ENCODE measurements at places on chromosomes 3 and 15. TPM values are rescaled to one million over a fixed set of nuclear protein-coding genes. Genes with fewer than 3 reads are reported as not detected.

Gene OXTR
- total RNA-seq = 7.9 TPM

Gene KNG1
- total RNA-seq = not detected

DNA sequence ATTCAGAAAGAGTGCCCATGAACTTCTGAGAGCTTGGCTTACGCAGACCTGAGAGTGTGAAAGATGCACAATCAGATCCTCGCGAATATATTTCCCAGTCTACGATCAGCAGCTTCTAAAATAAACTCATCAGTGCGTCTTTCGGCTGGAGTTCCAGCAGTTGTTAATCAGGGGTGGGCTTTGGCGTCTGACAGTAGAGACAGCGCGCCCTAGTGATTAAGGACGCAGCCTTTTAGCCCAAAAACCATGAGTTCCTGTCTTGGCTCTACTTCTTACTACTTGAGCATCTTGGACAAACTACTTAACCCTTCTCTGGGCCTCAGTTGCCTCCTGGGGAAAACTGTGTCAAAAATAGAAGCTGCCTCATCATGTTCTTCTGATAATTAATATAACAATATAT is 15.8 kb upstream of the ARRDC4 start:
- no peak for DNase-seq
- H3K4me3 ChIP-seq = no peak overlapping the region
- H3K27me3 ChIP-seq = no peaks in the 10 kb centered on the region
- no peak overlapping the region for H3K27ac ChIP-seq
- H3K36me3 ChIP-seq = no peaks in the 10 kb centered on the region
- no peaks in the 10 kb centered on the region for H3K4me1 ChIP-seq

DNA sequence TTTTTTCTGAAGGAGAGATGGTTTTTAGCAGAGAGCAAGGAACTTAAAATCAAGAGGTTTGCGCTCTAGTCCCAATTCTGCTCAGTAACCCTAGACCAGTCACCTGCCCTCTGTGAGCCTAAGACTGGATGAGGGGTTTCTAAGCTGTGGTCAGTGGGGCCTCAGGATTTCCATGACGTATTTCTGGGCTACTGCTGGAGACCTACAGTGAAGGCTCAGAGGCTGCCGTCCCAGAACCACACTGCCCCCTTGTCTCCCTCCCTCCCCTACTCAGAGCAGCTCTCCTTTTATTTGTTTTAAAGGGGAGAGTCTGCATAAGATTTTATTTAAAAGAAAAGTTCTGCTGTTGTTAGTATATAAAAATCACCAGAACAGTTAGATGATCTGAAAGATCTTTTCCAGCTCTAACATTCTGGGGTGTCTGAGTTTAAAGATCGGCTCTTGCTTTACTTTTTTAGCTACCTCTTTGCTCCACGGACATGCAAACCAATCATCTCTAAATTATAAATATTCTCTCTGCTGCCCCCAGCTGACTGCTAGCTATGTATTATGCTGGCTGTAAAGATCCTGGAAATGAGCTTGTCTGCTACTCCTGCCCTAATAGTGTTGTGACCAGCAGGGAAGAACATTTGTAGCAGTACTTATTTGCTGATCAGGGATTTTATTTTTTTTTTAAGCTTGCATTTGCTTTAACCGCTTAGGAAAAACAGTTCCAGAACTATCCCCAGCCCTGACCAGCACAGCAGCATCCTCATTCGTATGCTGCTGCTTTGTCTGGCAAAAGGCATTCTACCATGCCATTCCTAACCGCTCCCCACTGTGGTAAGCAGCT is 28.6 kb upstream of the NDUFB4 start:
- peak overlapping the region; percentile 21 for H3K4me3 ChIP-seq
- H3K36me3 ChIP-seq = no peaks in the 10 kb centered on the region
- no peaks in the 10 kb centered on the region for H3K27me3 ChIP-seq
- peaks cover 34% of the 10 kb centered on the region for H3K4me1 ChIP-seq
- no peak for DNase-seq

DNA sequence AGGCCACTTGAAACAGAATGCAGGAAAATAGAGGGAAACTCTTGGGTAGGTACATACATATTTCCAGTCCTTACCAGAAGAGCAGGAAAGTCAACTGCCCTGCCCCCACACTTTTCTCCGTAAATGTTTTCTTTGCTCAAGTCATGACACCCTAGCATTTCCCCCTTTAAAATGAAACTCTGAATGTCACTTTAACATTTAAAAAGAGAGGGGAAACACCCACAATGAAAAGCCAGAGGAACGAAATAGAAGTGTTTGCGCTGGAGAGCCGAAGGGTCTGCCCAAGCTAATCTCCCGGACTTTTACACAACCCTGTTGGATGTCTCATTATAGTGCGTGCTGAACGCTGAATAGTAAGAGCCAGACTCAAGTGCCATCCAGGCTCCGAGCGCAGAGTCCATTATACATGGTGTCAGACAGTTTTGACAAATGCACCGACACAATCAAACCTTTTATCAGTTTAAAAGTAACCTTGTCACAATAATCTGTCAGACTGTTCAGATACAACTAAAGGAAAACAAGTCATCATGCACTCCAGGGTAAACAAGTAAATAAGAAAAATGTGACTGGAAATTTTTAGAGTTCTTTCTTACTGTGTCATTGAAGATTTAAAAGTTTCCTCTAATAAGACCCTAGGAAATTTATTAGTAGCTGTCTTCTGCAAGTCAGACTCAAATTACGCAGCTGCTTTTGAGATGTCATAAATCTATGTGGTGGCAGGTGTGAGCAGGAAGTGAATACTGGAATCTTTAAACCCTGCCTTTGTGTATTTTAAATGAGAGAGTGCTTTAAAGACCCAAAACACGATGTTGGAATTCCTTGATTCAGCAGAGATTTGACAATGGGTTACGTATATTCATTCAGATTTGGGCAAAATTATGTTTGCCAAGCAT is 159.8 kb downstream of the RBMS3 start:
- peak overlapping the region; percentile 89 for H3K4me3 ChIP-seq
- peak overlapping the region; percentile 90 for H3K27ac ChIP-seq
- peaks cover 5% of the 10 kb centered on the region for H3K36me3 ChIP-seq

Gene MUC20
- total RNA-seq = 2.3 TPM

GRCh38 chr3:15121936-15122335 is 23.0 kb upstream of the RBSN start:
- H3K27me3 ChIP-seq = peaks cover 18% of the 10 kb centered on the region
- H3K4me3 ChIP-seq = no peak overlapping the region
- H3K36me3 ChIP-seq = no peaks in the 10 kb centered on the region

Gene TRIM42
- not detected for total RNA-seq

- H3K4me1 ChIP-seq = peaks cover 4% of the 10 kb centered on the region
- peaks cover 3% of the 10 kb centered on the region for H3K36me3 ChIP-seq
- no peak for DNase-seq
- H3K4me3 ChIP-seq = no peak overlapping the region
- peaks cover 22% of the 10 kb centered on the region for H3K27me3 ChIP-seq
- no peak overlapping the region for H3K27ac ChIP-seq
Observed at GRCh38 chr15:83378921-83379578, 68.1 kb upstream of the SH3GL3 start.

- H3K27me3 ChIP-seq = no peaks in the 10 kb centered on the region
- H3K4me1 ChIP-seq = peaks cover 6% of the 10 kb centered on the region
- no peak for DNase-seq
- no peak overlapping the region for H3K4me3 ChIP-seq
- peak overlapping the region; percentile 23 for H3K27ac ChIP-seq
- H3K36me3 ChIP-seq = no peaks in the 10 kb centered on the region
Observed at GRCh38 chr15:66738595-66738994, 36.6 kb downstream of the SMAD6 start.

DNA sequence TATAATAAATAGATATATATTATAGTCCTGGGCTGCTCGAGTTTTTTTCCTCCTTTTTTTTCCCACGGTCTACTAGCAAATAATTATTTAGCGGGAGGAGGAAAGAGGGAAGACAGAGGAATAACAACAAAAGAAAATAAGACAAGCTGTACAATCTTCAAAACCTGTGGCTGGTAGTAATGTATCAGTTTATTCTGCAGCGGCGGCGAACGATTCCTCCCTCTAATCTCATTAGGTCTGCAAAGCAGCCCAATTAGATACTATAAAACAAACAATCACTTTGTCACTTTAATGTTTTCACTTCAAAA is 390 bp upstream of the TLE3 start:
- H3K4me1 ChIP-seq = peaks cover 68% of the 10 kb centered on the region
- H3K4me3 ChIP-seq = peak overlapping the region; percentile 100
- no peak for DNase-seq
- peaks cover 2% of the 10 kb centered on the region for H3K36me3 ChIP-seq
- H3K27me3 ChIP-seq = peaks cover 53% of the 10 kb centered on the region
- peak overlapping the region; percentile 99 for H3K27ac ChIP-seq

DNA sequence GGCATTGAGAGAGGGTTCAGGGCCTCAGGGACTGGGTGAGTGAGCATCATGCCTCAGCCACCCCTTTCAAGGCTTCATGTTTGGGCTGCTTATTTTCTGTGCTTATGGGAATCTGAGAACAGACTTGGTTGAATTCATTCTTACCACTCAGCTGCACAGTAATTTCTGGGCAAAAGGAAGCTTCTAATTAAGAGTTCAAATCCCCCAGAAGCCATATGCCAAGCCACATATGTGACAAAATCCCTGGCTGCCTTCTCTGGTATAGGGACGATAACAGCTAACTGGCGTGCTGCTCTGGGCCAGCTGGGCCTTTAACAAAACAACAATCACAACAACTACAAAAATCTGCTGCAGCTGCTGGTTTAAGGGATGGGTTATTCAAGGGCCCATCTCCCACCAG is 181.0 kb upstream of the ANKRD28 start:
- H3K27me3 ChIP-seq = no peaks in the 10 kb centered on the region
- no peak overlapping the region for H3K27ac ChIP-seq
- peaks cover 13% of the 10 kb centered on the region for H3K4me1 ChIP-seq
- no peak overlapping the region for H3K4me3 ChIP-seq
- DNase-seq = no peak

- H3K36me3 ChIP-seq = no peaks in the 10 kb centered on the region
- H3K27ac ChIP-seq = no peak overlapping the region
- H3K4me1 ChIP-seq = peaks cover 3% of the 10 kb centered on the region
- H3K27me3 ChIP-seq = no peaks in the 10 kb centered on the region
Observed at GRCh38 chr15:56496635-56497034, 31.7 kb upstream of the MNS1 start.

- no peaks in the 10 kb centered on the region for H3K36me3 ChIP-seq
- DNase-seq = no peak
- H3K4me3 ChIP-seq = no peak overlapping the region
- H3K27ac ChIP-seq = peak overlapping the region; percentile 90
- no peaks in the 10 kb centered on the region for H3K27me3 ChIP-seq
Observed at GRCh38 chr15:68317281-68318007, 39.9 kb downstream of the FEM1B start.

Gene ZBED2
- total RNA-seq = not detected

- H3K4me1 ChIP-seq = peaks cover 28% of the 10 kb centered on the region
- no peaks in the 10 kb centered on the region for H3K36me3 ChIP-seq
- H3K27ac ChIP-seq = no peak overlapping the region
Observed at GRCh38 chr3:55285156-55285555, 201.9 kb downstream of the WNT5A start.

All from neural crest cell (in vitro differentiated cells).